ENCODE measurements at places on chromosomes 7 and 10. TPM values are rescaled to one million over a fixed set of nuclear protein-coding genes. Genes with fewer than 3 reads are reported as not detected.

Gene SLC13A4
- total RNA-seq: not detected

Gene SYT15
- not detected for total RNA-seq

GRCh38 chr10:129715805-129716204 is 248.3 kb downstream of the EBF3 start:
- DNase-seq: no peak

DNA sequence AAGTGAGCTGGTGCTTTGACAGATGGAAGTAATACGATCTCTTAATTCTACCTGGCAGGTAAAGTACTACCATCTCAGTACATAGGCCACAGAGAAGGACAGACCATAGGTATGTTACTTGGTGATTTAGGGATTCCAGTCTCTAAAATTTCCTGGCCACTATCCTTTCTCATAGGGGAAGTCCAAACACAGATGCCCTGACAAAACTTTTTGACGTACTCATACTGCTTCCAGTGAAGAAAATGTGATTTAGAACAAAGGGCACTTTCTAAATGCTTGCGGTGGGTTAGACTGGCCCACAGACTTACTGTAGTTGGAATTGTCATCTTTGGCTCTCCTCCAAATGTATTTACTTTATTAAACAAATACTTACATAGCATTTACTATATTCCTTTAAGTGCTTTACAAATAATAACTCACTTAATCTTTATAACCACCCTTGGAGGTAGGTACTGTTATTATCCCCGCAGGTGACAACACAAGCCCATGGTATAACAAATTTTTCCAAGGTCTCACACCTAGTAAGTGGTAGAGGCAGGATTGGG is 3.0 kb downstream of the PI4K2A start:
- DNase-seq: no peak

Gene TAS2R3
- total RNA-seq: not detected

Gene MARVELD1
- 68.2 TPM for total RNA-seq

GRCh38 chr7:16421333-16422102 is at the start of gene CRPPA:
Gene CRPPA (minus strand): TSS chr7:16421538. CDS start chr7:16421322, 216 bp downstream.
- DNase-seq: no peak

- no peak for DNase-seq
These were observed 87.2 kb downstream of the GSDME start for GRCh38 chr7:24669971-24670591.

DNA sequence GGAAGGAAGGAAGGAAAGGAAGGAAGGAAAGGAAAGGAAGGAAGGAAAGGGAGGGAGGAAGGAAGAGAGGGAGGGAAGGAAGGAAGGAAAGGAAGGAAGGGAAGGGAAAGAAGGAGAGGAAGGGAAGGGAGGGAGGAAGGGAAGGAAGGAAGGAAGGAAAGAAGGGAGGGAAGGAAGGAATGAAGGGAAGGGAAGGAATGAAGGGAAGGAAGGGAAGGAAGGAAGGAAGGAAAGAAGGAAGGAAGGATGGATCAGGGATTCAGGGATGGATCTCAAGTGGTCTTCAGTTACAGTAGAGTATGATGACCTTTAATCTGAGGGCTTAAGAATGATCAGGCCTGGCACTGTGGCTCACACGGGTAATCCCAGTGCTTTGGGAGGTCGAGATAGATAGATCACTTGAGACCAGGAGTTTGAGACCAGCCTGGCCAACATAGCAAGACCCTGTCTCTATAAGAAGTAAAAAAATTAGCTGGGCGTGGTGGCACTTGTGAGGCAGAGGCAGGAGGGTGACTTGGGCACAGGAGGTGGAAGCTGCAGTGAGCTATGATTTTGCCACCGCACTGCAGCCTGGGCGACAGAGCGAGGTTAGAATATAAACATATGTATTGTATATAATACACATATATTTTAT is 760 bp upstream of the FOXK1 start:
- no peak for DNase-seq

GRCh38 chr7:21543528-21544302 is 876 bp downstream of the DNAH11 start:
- no peak for DNase-seq
